PC-3 (cell line): ENCODE measurements at places on chromosomes 5 and 9. TPM values are rescaled to one million over a fixed set of nuclear protein-coding genes. Genes with fewer than 3 reads are reported as not detected.

Gene SLC36A2
- not detected in 2 replicates for total RNA-seq

Gene C1QTNF2
- 0.04 and 0.17 TPM in 2 replicates for total RNA-seq

Gene PAPPA
- total RNA-seq: not detected in 2 replicates

DNA sequence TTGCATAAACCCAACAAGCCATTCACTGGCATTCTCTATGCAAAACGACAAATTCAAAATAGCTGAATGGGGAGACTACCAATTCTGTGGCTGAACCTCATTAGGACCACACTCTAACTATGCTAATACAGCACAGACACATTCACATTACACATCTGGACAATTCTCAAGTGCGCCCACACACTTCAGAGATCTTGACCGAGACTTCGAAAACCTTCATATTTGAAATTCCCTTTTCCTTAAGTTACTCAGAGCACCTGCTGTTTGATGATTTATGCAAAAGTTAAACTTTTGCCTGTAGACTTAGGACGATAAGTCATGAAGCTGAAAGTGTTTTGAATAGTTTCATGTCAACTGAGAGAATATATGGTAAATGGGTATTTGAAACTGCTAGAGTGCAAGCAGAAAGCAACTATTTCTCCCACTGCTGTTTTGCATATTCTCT is 111.9 kb downstream of the FBN2 start:
- no peak for DNase-seq

DNA sequence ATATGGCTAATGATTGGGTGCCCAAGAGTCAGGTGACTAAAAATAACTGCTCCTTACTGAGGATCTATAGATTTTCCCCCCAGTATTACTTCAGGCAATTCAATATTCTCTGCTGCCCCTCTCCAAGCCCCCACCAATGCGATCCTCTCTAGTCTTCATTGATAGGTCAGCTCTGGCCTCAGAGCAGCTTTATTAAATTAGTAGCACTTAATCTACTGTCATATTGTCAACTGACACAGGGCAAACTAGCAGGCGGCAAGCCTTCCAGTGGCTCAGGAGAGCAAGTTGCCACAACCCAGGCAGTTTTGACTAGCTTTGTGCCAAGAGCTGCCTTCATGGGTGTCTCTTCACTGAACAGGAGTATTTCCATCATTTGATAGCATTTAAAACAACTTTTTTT is 462.9 kb downstream of the BNC2 start:
- no peak for DNase-seq
